8988T (cell line): ENCODE measurements at places on chromosomes 7 and 10.

DNA sequence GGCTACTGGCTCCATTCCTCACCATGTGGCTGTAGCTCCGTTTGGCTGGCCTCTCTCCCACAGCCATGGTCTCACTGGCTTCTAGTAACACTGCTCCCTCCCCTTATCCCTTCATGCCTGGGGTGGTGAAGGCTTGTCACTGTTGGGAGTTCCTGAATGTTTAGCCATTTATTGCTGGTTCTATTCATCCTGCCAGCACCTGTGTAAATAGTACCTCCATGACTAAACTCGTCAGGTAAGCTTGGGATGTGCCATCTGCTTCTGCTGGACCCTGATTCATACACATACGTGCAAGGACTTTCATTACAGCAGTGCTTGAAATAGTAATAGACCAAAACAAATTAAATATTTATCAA is 61.6 kb downstream of the CCDC71L start:
- no peak for DNase-seq

GRCh38 chr7:105352018-105352612 is 36.6 kb downstream of the SRPK2 start:
- DNase-seq: no peak

DNA sequence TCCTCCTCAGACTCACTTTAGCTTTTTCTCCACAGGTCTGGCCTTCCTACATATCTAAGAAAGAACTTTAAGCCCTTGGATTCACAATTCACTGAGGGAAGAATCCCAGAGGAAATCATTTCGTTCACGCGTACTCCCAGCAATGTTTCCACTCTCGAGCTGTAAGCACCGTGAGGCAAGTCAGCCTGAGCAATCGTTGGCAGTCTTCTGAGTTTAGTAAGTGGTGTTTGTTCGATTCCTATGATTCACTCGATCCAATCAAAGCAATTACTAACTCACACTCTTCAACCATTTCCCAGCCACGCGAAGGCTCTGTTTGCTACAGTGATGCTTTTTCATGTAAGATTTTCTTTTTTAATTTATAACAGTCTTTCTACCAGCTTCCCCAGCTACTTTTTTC is 10.2 kb upstream of the PRLHR start:
- no peak for DNase-seq

GRCh38 chr10:102040305-102041050 is 15.5 kb downstream of the ARMH3 start:
- no peak for DNase-seq

- no peak for DNase-seq
These were observed 81.9 kb downstream of the NUDCD3 start for GRCh38 chr7:44408596-44408995.

GRCh38 chr10:94146746-94147145 is 153.0 kb downstream of the PLCE1 start:
- no peak for DNase-seq

- no peak for DNase-seq
These were observed 73.8 kb downstream of the SHOC2 start for GRCh38 chr10:110993024-110993693.

GRCh38 chr7:89927762-89928161 is 226.5 kb upstream of the STEAP1 start:
- DNase-seq: no peak

DNA sequence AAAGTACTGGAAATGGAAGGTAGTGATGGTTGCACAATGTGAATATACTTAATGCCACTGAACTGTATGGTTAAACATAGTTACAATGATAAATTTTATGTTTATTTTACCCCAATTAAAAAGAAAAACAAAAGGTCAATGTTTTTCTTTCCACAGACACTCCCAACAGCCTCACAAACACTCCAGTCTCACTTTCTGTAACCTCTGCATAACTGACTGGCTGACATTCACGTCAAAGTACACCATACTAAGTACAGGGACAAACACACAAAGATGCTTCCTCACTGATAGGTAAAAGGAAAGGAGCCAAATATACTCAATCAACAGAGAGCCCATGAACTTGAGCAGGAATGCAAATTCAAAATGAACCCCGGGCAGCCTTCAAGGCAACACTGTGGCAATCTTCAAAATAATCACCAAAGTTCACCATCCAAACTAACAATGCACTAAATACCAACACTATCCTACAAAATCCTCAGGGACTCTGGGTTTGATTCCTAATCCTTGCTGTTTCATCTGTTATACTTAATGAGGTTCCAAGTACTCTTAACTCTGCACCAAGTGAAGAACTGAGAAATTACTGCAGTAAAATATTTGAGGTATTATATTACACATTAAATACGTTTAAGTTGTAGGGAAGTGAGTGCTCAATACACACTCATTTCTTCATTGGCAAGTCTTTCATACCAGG is 90.8 kb downstream of the ARMH3 start:
- DNase-seq: no peak

DNA sequence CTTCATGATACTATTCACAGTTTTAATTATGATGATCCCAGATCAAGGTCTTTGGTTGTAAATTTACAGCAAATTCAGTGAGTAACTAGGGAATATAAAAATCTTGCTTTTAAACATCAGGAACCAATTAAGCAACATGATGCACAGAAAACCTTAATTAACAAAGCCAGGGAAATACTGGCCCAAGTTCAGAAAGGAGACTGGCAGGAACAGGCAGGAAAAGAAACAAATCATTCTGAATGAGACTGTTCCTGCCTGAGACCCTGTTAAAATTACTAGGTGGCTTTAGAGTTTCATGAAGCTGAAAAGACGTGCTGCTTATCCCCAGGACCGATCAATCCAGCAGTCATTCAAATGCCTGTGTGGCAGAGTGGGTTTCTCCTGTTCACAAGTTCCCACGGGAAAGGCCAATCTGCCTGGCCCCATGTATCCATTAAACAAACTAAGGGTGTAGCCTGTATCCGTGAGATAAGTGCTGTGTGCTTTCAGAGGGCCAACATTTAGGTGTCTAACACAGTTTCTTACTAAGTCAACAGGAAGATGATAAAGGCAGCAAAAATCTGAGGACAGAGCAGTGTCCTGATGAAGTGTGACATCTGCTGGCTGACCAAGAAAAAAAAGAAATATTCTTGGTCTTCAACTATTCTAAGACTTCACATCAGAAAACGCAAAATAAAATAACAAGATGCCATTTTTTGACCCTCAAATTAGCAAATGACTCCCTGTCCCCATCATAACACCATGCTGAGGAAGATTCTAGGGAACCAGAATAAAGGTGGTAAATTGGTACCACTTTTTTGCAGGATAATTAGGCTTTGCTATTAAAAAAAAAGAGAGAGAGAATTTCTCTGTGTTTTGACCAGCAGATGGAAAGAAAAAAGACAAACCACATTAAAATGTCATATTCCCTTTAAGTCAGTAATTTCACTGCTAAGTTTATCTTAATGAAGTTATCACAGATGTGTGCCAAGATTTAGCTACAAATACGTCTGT is 34.2 kb downstream of the PUS7 start:
- DNase-seq: peak; percentile 13

- DNase-seq: no peak
These were observed 90.0 kb downstream of the ST7 start for GRCh38 chr7:117043108-117043825.

- DNase-seq: no peak
These were observed 44.4 kb downstream of the MCU start for GRCh38 chr10:72736176-72736827.

DNA sequence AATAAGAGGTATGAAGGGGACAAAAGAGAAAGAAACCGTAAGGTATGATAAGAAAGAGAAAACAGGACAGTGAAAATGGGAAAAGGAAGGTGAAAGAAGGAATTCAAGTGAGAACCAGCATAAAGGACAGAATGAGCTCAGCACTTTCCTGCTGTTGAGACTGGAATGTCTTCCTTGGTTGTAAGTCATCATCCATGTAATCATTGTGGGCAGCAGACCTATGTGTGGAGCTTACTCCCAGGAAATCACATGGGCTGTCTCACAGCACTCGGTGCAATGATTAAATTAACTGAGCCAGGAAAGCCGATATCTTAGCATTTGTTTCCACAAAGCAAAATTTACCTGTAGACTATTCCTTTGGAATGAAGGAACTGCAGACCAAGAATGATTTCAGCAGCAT is 118.1 kb downstream of the PRKCQ start:
- no peak for DNase-seq

GRCh38 chr7:604884-605531 is 85.4 kb upstream of the PDGFA start:
- DNase-seq: no peak

DNA sequence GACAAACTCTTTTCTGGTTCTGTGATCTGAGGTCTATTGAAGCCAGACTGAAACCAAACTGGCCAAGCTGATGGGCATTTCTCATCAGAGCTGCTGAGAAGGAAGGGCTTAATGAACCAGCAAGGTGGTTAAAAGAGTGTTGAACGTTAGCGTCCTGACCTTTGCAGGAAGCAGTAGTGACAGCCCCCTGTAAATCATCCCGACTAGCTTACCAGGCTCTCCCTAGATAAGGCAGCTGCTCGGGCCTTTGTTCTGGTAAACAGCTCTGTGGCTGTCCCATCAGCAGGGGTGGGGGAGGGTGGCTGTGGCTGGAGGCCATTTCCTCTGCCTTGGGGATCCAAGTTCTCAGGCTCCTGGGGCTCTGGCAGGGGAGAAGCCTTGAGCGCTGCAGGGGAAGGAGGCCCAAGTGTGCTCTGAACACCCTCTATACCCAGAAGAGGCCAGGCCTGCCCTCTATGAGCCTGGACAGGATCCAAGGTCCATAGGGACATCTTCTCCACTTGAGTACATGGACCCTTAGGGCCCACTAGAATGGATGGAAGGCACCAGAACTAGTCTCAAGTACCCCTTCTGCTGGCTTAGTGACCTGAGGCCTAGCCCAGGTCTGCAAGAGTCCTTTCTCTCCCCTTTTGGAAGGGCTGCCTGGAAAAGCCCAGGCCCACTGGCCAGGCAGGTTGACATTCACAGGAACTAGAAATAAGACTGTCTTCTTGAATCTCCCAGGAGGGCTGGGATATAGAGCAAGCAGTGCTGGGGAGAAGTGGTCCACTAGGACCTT is 134.6 kb downstream of the ARHGAP22 start:
- no peak for DNase-seq
